Stimulated activated CD4-positive, alpha-beta T cell treated with anti-CD3 and anti-CD28 coated beads, Interleukin-12 subunit alpha, Interleukin-12 subunit beta, amount 100 ng/mL, for 48 hours (primary cell): ENCODE measurements at places on chromosomes 6 and 20.

- no peak for DNase-seq
Observed at GRCh38 chr6:37192666-37193065, 22.7 kb downstream of the PIM1 start.

GRCh38 chr6:128057541-128057940 lies 156.7 kb upstream of the THEMIS start:
- no peak for DNase-seq

DNA sequence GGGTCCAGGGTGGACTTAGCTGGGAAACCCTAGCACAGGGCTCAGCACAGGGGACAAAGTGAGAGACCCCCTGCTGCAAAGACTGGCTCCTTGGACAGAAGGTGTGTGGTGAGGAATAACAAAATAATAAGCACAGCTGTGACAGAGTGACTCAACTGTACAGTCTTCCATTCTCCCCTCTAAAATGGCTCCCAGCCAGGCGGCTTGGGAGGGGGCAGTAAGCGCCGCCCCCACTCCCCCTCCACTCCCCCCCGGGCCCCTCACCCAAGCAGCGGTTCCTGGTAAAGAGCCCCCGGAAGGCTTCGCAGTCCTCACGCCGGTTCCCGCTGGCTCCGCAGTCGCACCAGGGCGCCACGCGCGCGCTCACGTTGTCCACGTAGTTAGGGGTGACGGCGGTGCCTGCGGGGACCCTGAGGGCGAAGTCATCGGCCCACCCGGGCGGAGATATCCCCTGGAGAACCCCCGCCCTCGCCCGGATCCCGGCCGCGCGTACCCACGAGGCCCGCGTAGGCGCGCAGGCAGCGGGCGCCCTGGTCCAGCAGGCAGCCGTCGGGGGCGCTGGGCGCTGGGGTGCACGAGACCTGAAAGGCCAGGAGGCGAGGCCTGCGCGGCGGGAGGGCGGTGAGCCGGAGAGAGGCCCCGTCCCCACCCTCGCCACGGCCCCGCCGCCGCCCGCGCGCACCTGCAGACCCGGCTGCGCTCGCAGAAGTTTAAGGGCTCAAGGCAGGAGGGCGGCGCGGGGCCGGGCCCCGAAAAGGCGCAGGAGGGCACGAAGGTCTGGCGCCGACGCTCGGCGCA lies 2.7 kb downstream of the GFRA4 start:
- no peak for DNase-seq

GRCh38 chr6:23783901-23784300 lies 342.1 kb upstream of the NRSN1 start:
- DNase-seq: no peak

DNA sequence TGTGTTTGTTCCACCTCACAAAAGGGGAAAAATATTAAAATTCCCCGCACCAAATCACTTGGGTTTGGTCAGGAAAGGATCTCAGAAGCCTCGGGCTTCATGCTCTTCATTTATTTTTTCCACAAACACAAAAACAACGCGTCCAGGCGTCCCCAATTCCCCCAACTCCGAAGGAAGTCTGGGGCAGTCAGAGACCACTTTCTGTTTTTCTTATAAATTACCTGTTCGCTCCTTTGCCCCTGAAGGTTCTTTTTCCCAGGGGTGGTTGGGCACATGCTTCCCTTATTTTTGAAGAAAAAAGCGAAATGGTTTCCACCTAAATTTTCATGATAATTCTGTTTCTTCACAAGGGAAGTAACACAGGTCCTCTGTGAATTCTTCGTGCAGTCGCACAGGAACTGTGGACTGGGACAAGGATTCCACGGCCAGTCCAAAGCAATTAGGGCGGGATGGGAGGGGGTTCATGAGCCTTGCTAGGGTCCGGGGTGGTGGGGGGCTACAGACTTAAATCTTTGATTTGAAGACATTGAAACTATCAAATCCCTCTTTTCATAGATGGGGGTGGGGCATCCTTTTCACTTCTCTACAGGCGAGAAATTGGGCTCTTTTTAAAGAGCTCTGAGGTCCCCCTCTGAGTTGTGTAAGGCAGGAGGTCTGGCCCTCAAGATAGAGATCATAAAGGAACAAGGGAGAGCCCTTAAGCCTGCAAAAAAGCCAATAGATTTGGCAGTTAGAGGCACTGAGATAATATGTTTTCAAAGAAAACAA lies 30.5 kb upstream of the HFE start:
- no peak for DNase-seq

DNA sequence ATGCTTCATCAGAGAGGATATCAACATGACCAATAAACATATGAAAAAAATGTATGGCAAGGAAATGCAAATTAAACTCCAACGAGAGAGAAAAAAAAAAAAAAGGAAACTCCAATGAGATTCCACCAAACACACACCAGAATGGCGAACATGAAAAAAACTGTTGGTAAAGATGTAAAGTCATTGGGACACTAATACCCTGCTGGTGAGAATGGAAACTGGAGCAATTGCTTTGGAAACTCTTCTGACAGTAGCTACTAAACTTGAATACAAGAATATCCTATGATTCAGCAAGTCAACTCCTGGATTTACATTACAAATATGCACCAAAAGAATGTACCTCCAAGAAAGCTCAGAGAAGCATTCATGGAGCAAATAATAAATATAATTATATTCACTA lies 260.7 kb upstream of the ECI2 start:
- DNase-seq: no peak

DNA sequence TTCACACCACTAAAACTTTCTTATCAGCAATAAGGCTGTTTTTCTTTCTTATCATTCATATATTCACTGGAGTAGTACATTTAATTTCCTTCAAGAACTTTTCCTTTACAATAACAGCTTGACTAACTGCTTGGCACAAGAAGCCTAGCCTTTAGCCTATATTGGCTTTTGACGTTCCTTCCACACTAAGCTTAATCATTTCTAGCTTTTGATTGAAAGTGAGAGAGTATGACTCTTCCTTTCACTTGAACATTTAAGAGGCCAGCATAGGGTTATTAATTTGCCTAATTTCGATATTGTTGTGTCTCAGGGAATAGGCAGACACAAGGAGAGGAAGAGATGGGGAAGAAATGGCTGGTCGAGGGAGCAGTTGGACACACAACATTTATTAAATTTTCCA lies 23.6 kb downstream of the THEMIS start:
- no peak for DNase-seq

GRCh38 chr6:12560315-12560714 lies 156.3 kb upstream of the PHACTR1 start:
- no peak for DNase-seq

GRCh38 chr6:11242711-11243110 lies 10.2 kb upstream of the NEDD9 start:
- no peak for DNase-seq
